Spleen (tissue), 13 donors: ENCODE measurements at places on chromosomes 5 and 9. TPM values are rescaled to one million over a fixed set of nuclear protein-coding genes. Genes with fewer than 3 reads are reported as not detected.

Gene PALM2AKAP2
- total RNA-seq: 0.65 TPM

Gene ALDOB
- not detected for total RNA-seq

GRCh38 chr5:143564417-143564816 is 160.9 kb upstream of the NR3C1 start:
- no peaks in the 10 kb centered on the region for H3K27me3 ChIP-seq
- no peak overlapping the region for H3K27ac ChIP-seq
- no peak overlapping the region for H3K4me3 ChIP-seq

Gene SLC34A3
- total RNA-seq: not detected
